H7 (cell line): ENCODE measurements at places on chromosomes 13 and 19.
A peak's percentile ranks its signal among the peaks of the same experiment; 100 is the strongest.

GRCh38 chr13:50991579-50992521 is 82.3 kb downstream of the RNASEH2B start:
- no peak for DNase-seq

- DNase-seq: no peak
These were observed 8.2 kb downstream of the MYCBP2 start for GRCh38 chr13:77318741-77319140.

DNA sequence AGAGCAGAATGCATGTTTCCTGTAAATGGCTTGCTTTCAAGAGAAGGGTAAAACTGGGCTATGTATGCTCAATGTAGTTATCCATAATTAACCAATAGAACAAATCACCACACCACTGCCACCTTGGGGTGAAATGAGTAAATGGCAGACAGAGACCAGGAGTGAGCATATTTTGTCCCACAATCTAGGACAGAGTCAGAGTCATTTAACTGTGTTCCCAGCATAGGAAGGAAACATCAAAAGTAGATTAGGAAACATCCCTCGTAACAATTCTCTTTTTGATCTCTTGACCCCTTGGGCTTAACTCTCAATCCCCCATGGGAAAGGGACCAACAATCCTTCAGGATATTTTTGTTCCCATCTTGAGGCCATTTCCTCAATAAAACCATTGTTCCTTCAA is 224.8 kb downstream of the NHLRC3 start:
- peak; percentile 56 for DNase-seq

DNA sequence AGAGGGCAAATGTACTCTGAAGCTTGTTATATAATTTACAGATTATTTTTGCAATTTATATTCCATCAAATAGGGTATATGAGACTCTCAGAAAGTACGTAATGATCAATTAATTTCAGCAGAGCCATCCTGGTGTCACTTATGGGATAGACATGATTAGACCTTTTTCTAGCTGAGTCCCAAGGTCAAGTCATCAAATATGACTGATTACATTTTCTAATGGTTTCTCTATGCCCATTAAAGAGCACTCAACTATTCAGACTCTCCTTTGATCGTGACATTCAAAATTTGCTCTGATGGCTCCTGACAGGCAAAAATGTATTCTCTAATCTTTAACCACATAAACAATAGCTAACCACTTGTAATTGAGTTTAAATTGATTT is 469.2 kb downstream of the COG6 start:
- no peak for DNase-seq

DNA sequence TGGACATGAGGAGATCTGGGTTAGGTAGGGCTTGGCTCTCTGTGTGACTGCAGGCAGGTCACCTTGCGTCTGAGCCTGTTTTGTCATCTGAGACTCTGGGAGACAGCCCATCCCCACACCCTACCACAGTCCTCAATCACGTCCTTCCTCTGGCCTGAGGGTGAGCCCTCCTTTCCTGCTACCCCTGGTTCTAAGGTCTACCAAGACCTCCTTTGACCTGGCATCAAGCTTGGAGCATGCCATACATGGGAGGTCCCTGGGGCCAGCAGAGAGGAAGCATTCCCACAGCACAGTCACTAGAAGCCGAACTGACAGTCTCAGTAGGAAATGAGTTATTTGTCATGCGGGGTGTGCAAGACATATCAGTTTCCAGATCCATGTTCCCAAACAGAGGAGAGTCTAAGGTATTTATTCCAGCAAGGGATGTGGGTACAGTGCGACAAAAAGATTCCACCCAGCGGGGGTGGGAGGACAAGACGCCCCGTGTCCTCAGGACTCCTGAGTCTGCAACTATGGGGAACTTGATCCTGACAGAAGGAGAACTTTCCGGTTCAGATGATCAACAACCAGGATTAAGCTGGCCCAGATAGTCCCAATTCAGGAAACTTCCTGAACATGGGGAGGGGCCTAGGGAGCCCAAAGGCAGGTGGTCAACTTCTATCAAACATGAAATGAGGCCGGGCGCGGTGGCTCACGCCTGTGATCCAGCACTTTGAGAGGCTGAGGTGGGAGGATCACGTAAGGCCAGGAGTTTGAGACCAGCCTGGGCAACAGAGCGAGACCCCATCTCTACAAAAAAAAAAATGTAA is 9.5 kb downstream of the ARRDC2 start:
- DNase-seq: peak; percentile 25

DNA sequence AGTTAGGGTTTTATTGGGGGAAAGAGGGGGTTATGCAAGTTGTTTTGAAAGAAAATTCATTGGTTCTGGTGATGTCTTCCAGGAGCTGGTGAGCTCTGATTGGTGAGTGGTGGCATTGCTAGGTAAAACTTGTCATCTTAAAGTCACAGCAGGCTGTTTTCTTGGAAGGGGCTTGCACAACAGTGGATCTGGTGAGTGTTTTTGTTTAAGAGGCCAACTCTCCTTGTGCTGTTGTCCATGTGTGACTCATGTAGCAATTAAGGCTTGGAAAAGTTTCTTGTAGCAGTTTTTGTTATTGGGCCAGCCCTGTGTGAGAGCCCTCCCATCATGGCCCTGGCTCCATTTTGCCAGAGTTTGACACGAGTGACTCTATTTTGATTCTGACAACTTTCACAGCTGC is 109.4 kb downstream of the RFC3 start:
- DNase-seq: no peak

- DNase-seq: no peak
These were observed 395.0 kb downstream of the PCDH9 start for GRCh38 chr13:66835040-66835628.

GRCh38 chr13:44197791-44198770 is 175.5 kb upstream of the SERP2 start:
- no peak for DNase-seq

DNA sequence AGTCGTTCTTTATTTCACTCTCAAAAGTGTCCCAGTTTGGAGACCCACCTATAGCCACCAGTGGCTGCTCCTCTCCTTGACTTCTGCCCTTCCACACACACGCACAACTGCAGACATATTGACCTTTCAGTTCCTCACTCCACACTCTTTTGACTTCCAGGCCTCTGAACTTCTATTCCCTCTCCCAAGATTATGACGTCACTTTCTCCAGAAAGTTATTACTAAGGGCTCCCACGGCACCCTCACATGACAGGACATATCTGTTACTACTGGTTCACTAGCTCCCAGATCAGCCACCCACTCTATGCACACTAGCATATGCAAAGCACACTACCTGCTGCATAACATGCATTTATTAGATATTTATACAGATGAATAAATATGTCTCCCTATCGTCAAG is 45.9 kb downstream of the XPO4 start:
- DNase-seq: no peak

DNA sequence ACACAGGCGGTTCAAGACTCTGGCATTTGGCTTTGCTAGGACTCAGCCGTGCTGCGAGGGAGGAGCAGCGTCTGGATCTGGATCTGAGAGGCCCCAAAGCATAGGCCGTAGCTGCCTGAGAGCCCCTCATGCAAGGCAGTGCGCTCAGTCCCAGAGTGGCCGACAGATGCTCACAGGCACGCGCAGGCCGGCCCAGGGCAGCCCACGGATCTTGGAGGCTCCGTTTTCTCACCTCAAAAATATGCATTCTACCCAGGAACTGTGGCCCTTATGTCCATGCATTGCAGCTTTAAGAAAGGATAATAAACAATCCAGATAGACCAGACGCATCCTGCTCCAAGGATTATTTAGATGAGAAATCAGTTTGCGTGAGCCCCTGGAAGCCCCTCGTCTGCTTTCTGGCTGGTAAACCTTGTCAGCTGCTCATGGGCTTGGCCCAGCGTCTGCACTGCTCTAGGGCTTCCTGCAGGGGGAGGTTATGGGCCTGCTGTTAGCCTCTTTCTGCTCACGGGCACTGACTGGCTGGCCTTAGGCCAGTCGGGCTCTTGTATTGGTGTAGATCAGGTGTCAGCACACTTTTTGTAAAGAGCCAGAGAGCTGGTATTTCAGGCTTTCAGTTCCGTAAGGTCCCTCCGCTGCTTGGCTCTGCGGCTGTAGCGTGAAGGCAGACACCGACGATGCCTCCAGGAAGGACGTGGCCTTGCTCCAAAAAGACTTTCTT is 24.2 kb downstream of the TEX29 start:
- DNase-seq: peak; percentile 93

DNA sequence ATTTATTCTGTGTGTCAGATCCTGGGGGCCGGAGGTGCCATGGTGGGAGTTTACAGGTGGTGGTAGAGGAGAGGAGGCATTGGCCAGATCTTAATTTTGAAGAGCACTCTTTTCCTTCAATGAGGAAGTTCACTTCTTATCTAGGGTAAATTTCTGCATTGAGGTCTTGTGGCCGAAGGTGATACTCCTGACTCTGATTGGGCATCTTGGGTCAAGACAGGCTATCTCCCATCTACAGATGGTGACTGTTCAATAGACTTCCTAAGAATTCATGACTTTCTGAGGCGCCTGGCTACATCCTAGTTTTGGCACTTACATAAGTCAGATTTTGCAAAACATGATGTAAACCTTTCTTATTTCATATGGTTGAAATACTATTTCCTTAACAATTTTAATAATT is 135.2 kb downstream of the SUCLA2 start:
- no peak for DNase-seq

- no peak for DNase-seq
These were observed 1466.9 kb downstream of the UQCRFS1 start for GRCh38 chr19:27745978-27746542.

DNA sequence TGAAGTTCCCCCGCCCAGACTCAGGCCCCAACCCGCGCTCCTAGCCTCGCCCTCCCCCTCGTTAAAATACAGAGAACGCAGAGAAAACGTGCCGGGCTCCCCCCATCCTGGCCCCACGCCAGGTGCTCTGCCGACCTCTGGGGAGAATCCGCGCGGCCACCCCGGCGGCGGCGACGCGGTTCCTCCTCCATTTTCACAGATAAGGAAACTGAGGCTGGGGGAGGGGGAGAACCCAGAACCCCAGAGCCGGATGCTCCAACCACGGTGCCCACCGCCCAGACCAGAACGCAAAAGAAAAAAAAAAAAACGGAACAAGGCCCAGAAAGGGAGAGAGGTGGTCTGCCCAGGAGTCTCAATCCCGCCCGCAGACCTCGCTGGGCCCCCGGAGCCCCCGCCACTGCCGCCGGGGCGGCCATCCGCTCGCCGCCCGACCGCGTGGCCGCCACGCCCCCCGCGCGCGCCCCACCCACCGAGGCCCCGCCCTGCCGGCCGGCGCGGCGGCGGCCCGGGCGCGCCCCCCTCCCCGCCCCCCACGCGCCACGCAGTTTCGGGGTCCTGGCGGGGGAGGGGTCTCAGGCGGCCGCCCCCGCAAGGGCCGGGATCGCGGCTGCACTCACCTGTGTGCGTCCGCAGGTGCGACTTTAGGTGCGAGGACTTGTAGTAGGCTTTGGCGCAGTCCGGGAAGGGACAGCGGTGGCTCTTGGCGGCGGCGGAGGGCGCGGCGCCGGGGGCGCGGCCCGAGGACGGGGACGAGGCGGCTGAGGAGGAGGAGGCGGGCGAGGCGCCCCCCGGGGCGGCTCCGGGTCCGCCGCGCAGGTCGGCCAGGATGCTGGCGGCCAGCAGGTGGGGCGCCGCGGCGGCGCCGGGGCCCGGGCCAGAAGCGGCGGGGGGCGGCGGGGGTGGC is 703 bp downstream of the KLF16 start:
- DNase-seq: peak; percentile 91

DNA sequence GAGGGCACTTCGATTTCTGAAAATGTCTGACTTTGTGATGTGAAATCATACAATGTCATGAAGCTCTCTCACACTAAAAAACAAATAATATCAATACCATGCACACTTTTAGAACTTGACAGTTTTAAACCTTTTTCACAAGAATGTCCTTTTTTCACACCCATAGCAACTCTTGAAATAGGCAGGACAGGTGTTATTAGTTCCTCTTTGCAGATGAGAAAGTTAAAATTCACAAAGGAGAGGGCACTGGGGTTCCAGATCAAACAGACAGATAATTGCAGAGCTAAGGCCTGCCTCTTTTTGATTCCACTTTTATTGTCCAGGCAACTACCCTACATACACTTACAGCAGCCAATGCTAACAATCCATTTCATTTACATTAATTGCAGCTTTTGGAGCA is 142.8 kb downstream of the KLF12 start:
- DNase-seq: no peak

GRCh38 chr13:66224663-66225062 is 1005.5 kb downstream of the PCDH9 start:
- DNase-seq: peak; percentile 26

DNA sequence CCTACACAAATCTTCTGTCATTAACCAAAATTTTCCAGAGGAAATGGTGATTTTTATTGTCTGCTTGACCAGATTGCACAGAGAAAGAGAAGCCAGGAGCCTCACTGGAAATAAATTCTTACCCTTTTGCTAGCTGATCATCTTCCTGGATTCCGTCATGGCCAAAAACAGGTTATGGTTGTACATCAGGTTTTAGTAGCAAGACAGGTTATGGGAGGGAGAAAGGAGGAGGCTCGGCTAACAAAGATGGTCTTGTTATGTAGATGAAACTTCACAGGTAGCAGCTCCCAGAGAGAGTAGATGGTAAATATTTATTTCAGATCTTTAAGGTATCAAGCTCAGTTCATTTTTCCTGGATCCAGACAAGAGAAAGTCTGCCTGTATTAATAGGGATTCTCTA is 19.7 kb upstream of the CEACAM3 start:
- no peak for DNase-seq

- no peak for DNase-seq
These were observed 80.1 kb downstream of the CYSLTR2 start for GRCh38 chr13:48733739-48734335.

DNA sequence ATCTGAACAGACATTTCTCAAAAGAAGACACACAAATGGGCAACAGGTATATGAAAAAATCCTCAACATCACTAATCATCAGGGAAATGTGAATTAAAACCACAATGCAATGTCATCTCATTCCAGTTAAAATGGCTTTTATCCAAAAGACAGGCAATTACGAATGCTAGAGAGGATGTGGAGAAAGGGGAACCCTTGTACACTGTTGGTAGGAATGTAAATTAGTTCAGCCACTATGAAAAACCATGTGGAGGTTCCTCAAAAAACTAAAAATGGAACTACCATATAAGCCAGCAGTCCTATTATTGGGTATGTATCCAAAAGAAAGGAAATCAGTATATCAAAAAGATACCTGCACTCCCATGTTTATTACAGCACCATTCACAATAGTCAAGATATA is 24.7 kb upstream of the ZC3H13 start:
- DNase-seq: no peak

GRCh38 chr13:73940098-73940497 is 194.1 kb downstream of the KLF12 start:
- no peak for DNase-seq

DNA sequence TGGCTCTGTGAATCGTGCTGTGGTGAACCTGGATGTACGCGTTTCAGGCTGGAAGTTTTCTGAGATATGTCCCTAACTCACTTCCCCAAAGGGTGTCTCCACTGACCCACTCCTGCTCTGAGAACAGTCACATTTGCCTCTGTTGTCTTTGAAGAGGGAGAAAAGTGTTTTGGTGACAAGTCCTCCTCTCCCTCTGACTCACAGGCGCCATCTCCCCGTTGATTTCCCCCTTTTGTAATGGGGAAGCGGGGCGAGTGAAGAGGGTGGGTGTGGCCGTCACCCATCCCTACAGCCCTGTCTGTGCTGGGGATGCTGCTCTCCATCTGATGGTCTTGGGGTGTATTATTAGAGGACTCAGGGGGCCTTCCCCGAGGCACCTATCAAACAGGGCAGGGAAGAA is 9.6 kb downstream of the APC2 start:
- DNase-seq: no peak

GRCh38 chr13:111437856-111438547 is 117.6 kb downstream of the TEX29 start:
- no peak for DNase-seq
